AG08396 (cell line): ENCODE measurements at places on chromosomes 3 and 15.
A peak's percentile ranks its signal among the peaks of the same experiment; 100 is the strongest.

- DNase-seq, result no peak
Measured at GRCh38 chr3:194383276-194383940, 13.9 kb upstream of the LRRC15 start.

- DNase-seq, result no peak
Measured at GRCh38 chr3:194893121-194893987, 207.7 kb downstream of the FAM43A start.

- no peak for DNase-seq
Measured at GRCh38 chr3:125670945-125671344, 75.6 kb upstream of the OSBPL11 start.

DNA sequence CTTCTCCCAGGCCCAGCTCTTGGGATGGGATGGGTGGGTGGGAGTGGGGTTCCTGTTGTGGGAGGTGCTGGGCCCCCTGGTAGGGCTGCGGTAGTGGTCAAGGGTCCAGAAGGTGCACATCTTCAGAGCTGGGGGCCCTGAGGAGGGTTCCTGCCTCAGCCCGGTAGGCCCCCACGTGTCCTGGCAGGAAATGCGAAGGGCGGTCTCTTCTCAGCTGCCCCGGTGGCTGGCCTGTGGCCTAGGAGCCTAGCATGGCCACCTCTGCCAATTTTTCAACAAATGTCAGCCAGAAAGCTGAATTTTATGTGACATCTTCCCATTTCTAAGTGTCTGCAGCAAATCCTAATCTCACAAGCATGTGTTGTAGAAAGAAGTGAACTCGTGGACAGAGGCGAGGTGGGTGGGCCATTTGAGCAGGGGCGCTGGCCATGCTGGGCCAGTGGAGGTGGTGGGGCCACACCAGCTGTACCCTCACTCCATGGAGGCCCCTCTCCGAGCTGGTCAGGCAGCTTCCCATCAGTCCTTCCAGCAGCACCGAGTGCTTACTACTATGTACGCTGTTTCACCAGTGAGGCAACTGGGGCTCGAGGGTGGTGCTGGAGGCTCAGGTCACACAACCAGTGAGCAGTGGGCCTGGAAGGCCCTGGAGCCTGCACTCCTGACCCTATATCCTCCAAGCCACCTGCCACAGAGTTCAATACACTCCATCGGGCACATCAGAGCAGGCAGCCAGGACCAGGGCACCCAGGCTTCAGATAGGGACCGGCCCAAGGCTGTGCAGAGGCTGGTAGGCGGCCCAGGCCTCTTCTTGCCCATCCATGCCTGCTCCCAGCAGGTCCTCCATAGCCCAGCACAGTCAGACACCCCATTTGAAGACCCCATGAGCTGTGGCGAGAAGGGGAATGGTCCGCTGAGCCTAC, 23.2 kb downstream of the FBLN2 start:
- DNase-seq, result no peak

DNA sequence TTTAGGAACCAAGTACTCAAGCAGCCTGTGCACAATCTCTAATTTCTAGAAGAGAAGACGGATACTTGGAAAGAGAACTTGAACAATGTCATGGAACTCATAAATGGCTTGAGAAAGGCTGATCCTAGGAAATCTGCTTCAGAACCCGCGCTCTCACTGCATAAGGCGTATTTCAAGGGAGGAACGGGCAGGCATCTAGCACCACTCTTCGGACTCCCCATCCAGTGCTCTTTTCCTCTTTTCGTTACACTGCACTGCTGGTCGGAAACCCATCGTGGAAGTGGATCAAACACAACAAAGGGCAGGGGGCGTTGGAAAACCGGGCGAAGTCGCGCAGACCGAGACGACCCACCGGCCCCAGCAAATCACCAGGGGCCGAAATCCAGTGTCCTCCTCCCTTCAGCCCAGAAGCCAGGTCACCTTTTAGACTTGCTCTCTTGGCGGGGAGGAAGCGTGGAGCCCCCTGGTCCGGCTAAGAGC, 539 bp upstream of the TLNRD1 start:
- no peak for DNase-seq

GRCh38 chr3:17724122-17724521, 18.3 kb downstream of the TBC1D5 start:
- no peak for DNase-seq

- no peak for DNase-seq
Measured at GRCh38 chr3:55797084-55797483, 310.0 kb upstream of the WNT5A start.

GRCh38 chr15:80989081-80989517, 520 bp downstream of the MESD start:
- no peak for DNase-seq

GRCh38 chr3:101938262-101938847, 89.0 kb downstream of the NFKBIZ start:
- DNase-seq, result no peak

DNA sequence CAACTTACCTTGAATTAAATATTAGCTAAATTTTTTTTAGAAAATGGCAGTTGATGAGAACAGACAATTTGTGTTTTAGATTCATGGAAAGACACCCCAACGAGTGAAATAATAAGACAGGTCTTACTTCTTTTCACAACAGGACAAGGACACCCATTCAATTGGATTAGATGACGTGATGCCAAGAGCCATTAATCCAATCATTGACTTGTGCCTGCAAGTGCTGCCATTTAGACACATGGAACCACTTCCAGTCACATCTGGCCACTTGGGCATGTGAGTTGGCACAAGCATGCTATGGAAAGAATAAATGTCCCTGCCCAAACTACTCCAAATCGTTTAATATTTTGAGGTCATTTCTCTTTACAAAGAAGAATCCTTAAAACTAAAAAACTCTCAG, 1308.8 kb downstream of the ROBO2 start:
- DNase-seq, result no peak

DNA sequence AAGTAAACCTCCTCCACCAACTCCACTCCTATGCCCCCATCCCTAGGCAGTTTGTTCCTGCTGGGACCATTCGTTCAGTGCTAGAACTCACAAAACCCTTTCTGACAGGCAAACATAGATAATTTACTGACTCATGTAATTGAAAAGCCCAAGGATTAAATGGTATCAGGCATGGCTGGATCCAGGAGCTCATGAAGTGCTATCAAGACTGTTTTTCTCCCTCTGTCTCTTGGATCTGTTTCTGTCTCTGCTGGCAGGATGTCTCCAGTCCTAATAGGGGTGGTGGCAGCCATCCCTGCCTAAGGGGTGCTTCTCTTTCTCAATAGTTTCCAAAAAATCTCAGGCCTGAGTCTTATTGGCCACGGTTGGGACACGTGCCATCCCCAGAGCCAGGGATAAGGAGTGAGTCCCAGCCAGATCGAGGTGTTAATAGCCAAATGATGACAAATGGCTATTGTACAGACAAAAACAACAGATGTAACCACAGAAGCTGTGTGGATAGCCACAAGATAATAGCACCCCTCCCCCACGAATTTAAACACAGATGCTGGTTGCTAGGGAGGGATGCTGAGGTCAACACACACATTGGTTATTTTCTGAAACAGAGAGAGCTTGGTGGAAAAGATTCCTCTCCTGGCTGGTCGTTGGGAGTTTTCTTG, 168.6 kb downstream of the SHQ1 start:
- no peak for DNase-seq

- no peak for DNase-seq
Measured at GRCh38 chr15:74709011-74709410, 13.2 kb upstream of the EDC3 start.

DNA sequence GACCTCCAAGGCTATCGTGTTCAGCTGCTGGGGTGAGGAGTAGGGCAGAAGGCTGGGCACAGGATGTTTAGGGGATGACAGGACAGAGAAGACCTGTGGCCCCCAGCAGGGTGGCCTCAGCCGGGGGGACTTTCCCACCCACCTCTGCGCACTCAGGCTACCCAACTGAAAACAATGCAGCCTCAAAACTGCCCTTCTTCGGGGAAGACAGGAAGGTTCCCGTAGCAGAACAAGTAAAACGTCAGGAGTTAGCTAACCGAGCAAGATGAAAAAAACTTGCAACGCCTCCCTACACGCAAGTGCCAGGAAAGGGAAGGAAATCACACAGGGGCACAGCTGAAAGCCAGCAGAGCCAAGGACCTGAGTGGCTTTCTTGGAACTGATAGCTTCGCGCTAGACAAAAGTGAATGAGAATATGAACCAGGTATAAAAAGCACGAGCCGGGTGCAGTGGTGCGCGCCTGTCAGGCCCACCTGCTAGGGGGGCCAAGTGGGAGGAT, 38.4 kb upstream of the FURIN start:
- no peak for DNase-seq

DNA sequence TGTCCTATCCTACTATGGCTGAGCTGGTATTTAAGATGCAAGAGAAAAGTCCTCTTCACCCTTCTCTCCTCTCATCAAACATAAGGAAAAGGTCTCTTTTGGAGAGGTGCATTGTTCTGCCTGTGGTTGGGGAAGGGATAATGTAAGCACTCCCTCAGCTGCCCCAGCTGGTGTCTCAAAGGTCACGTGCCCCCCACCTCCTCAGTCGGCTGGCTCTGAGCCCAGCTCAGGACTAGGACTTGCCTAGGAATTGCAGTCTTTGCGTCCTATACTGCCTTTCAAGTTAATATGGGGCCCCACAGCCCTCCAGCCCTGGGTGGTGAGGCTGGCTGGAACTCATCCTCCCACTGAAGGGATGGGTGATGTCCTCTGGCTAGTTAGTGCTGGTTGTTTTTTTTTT, 29.7 kb downstream of the OR4F15 start:
- no peak for DNase-seq

DNA sequence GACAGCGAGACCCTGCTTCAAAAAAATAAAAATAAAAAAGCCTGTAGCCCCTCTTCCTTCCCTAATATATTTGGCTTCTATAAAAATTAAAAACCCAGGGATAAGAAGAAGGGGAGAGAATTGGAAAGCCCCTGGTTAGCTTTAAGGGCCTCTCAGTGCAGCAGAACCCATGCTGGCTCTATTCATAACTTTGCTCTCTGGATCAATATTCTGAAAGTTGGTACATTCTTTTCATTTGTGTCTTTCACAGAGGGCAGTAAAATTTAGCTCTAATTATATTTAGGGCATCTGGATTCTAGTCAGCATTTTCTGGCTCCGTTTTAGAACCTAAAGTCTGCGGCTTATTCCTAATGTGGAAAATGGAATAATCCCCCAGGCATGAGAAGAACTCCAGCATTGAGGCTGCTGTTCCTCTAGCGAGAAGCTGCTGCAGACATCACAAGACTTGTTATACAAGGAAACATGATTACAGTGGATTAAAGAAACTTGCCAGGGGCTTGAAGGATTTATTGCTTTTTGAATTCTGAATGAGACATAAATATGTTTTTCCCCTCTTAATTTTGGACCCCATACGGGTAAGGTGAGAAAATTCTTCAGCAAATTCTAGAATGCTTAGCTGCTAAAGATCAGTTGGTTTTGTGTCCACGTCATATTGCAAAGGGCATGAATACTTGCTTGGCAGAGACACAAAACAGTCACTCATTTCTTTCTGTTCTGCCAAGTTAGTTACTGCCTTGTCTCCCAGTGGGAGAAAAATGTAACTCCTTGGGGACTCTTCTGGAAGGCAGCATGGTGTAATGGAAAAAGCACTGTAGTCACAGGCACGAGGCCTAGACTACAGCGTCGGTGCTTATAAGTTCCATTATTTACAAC, 177.7 kb downstream of the VGLL4 start:
- peak; percentile 42 for DNase-seq

GRCh38 chr15:47397655-47398054, 319.6 kb upstream of the SEMA6D start:
- DNase-seq, result no peak

- DNase-seq, result no peak
Measured at GRCh38 chr3:183815951-183816475, 9.4 kb downstream of the MAP6D1 start.

DNA sequence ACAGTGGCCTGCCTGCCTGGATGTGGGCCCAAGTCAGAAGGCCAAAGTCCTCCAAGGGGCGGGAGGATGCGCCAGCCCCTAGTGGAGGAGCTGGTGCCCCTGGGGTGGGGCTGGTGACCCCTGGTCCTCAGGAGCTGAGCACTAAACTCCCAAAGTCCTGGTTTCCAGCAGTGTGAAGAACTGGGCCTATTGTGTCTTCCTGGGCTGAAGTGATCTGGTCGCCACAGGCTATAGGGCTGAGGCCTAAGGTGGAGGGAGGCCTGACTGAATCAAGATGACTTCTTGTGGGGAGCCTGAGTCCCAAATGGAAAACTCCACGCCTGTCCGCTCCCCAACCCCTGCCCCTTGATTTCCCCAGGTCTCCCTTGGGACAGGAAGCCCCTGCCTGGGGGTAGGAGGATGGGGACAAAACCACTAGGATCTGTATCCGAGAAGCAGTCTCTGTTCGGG, 753 bp upstream of the FES start:
- DNase-seq, result no peak

DNA sequence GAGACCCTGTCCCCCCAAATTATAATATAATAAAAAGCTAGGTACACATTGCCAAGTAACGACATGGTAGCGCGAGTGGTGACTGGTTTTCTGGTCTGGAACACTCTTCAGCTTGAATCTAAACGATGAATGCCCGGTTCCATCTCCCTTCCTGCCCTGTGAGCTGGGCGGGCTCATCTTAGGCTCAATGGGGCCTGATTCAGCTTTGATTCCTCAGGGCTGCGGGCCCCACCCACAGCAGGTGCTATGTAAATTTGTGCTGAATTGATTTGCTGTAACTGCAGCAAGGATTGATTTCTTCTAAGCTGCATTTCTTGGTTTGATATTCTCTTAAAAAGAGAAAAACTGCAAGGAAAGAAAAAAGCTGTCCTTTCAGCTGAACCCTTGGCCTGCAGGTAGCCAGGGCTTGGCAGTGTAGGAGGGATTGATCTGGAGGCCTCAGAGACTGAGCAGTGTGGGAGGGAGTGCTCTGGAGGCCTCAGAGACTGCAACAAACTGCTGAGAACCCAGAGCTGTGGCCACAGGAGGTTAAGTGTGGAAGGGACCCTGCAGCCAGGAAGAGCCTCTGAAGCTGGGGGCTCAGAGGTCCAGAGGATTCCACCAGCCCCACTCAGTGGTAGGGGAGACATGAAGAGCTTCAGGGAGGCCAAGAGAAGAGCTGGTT, 231.6 kb downstream of the XXYLT1 start:
- no peak for DNase-seq

GRCh38 chr15:72086920-72087648, 30.9 kb downstream of the MYO9A start:
- no peak for DNase-seq

DNA sequence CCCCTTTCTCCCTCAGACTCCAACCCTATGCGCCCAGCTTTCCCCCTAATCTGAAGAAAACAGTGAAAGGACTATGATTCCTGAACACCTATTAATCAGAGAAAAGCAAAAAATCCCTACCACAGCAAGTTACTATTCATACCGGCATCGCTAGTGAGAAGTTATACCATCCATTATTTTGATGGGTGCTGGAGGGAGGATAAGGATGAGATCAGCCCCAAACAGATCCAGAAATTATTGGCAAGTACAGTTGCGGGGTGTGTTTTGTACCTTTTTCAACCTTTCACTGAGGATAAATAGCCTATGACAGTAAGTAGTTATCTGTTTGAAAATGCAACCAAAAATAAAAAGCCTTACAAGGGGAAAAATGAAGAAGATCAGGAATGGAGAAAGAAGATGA, 59.9 kb upstream of the ADAMTS9 start:
- DNase-seq, result no peak
